ENCODE measurements at places on chromosomes 13 and 19.

DNA sequence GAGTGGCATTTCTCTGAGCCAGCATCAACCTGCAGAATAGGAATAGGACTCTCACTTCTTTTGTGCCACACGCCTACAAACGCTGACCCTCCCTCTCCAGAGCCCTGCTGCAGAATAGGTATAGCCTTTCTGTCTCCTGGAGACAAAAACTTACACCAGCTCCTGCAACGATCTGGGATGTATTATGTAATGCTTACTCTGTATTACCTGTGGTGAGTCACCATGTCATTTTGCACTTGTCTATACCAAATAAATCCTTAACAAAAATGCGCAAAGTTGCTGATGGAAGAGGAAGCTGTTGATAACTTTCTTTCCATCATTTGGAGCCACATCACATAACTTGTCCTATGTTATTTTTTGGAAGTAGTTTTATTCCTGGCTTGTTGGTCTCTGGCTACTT lies 155.8 kb upstream of the FNDC3A start:
- DNase-seq: no peak

DNA sequence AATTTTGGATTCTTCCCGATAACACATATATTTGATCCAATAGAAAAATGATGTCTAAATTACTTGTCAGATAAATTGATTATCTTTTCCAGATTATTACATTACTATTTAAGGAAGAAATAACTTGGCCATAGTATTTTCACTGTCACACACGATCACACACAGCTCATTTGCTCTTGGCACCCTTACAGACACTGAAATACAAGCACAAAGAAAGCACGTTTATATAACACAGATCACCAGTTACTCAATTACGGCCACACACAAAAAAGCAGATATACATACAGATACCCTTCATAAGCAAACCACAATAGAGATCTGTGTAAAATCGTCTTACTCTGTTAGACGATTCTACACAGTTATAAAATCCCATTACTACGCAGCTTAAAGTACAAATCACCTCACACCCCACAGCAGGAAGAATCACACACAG lies 716 bp upstream of the ZNF420 start:
- DNase-seq: no peak

GRCh38 chr13:94967183-94968039 lies 255.1 kb upstream of the SOX21 start:
- no peak for DNase-seq

- no peak for DNase-seq
Measured at GRCh38 chr13:49443357-49443703, 534 bp downstream of the CAB39L start.

- no peak for DNase-seq
Measured at GRCh38 chr19:3466635-3467034, 13.7 kb downstream of the SMIM24 start.

DNA sequence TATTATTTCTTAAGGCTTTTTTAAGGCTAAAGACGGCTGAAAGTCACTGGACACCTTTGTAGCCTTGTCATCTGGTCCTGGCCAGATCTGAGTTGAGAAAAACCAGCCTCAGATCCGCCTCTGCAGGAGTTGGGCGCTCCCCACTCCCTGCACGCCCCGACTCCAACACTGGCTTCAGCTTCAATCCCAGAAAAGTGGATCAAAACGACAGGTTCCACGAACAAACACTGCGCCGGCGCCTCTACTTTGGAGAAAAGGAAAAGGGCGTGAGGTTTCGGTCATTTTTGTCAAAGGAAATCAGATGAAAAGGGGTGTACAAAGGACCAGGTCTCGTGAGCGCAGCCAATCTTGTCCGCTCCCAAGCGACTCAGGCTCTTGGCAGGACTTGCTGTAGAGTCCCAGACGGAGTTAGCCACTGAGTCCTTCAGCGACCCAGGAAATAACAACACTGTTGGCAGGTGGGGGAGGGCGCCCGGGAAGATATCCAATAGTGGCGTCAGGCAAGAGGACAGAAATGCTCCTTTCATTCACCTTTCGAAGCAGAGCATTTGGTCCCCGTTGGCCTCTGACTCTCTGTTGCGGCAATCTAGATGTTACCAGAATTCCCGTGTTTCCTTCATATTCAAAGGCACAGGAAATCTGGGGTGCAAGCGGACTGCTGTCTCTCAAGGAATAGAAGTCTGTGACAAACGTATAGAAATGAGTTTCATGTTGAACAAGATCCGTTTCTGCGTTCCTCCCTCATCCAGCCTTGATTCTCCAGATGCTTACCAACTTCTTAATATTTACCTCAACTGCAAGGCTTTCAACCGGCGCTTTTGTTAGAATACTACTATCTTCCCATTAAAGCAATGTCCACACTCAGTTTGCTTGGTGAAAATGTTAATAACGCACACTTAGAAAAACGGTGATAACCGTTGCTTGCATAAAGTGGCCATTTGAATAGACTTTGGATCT lies 1.8 kb upstream of the CCNA1 start:
- DNase-seq: no peak

DNA sequence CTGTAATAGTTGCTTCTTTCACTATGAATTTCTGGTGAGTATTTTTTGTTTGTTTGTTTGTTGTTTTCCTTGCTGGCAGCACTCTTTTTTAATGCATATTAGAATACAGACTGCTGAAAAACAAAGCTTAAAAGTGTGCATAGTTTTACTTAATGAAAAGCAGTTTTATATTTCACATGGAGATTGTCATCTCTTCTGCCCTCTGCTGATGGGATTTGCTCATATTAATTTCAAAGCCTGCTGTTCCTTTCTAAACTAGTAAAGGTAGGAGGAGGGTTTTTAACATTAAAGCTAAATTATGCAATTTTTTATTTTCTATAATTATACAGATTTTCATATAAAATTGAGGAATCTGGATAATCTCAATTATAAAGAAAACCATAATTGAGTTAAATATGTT lies 692.6 kb upstream of the SLITRK1 start:
- DNase-seq: no peak

- DNase-seq: no peak
Measured at GRCh38 chr19:32830231-32831014, 39.1 kb downstream of the SLC7A9 start.

DNA sequence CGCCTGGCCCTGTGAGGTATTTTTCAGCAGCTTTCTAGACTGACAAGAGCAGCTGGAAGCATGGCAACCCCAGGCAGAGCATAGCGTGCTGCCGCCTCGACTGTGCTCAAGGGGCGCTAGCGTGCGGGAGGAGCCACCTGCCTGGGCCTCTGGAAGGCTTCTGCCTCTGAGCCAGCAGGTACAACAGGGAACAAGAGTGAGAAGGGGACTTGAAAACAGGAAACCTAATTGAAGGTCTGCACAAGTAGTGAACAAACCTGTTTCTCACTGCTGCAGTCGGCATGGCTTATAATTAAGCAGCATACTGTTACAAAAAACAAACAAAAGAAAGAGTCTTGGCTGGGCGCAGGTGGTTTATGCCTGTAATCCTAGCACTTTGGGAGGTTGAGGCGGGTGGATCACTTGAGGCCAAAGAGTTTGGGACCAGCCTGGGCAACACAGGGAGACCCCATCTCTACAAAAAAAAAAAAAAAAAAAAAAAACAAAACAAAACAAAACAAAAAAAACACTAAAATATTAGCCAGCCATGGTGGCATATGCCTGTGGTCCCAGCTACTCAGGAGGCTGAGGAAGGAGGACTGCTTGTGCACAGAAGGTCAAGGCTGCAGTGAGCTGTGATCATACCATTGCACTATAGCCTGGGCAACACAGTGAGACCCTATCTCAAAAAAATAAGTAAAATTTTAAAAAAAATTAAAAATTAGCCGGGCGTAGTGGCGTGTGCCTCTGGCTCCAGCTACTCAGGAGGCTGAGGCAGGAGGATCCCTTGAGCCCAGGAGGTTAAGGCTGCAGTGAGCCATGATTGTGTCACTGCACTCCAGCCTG lies 12.6 kb upstream of the GARRE1 start:
- DNase-seq: no peak

GRCh38 chr13:48726711-48727110 lies 73.0 kb downstream of the CYSLTR2 start:
- DNase-seq: no peak

- DNase-seq: no peak
Measured at GRCh38 chr13:26441476-26441875, 116.0 kb upstream of the WASF3 start.

- DNase-seq: no peak
Measured at GRCh38 chr13:98239162-98240076, 62.4 kb upstream of the RNF113B start.

DNA sequence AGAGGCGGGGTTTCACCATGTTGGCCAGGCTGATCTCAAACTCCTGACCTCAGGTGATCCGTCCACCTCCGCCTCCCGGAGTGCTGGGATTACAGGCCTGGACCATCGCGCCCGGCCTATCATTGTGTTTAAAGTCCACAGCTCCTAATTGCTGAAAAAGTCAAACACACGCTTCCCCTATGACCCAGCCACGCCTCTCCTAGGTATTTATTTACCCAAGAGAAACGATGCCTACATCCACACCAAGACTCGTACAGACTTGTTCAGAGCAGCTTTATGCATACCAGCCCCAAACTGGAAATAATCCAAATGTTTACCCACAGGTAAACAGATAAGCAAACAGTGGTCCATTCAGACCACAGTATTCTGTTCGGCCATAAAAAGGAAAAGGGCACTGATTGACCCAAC lies 15.1 kb downstream of the ZNRF4 start:
- DNase-seq: no peak

DNA sequence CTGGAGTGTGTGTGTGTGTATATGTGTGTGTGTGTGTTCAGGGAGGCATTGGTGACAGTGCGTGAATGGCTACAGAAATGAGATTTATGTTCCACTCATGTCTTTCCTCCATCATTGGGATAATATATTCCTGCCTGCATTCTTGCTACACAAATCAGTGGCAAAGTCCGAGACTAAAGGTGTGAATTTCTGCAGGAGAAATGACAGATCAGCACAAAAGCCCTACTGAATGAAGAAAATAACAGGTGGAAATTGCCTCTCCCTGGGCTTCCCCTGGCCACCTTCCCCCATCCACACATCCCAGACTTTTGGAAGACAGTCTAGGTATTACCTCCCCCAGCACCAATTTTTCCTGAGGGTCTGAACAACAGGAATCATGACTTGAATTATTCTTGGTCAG lies 10.1 kb downstream of the SIGLEC6 start:
- no peak for DNase-seq

DNA sequence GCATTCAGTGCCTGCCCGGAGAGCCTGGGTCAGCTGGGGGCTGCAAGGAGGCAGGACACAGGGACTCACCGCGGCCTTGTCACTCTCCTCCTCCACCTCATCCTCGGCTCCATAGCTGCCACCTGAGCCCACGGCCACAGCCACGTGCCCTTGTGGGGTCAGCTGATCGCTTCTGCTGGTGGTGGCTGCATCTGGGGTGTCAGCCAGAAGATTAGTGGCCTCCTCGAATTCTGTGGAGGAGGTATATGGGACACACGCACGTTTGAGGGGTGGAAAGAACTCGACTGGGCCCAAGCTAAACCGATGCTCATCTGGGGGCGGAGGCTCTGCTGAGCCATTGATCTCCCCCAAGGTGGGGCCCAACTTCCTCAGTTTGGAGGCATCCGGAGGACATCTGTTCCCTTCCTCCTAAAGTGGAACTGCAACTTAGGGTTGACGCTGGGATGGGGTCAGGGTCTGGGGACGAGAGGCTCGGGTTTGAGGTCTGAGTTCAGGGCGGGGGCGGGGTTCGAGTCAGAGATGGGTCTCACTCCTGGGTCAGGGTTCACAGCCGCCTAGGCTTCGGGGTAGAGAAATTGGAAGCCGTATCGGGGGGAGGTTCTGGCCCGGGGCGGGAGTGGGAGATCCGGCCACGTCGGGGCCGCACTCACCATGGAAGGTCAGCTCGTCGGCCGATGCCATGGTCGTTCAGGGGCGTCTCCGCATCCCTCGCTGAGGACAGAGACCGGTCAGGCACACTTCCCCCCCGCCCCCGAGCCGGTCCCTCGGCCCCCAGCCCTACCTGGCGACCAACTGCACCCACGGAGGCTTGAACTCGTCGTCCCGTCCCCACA lies 493 bp downstream of the YIPF2 start:
- DNase-seq: no peak

DNA sequence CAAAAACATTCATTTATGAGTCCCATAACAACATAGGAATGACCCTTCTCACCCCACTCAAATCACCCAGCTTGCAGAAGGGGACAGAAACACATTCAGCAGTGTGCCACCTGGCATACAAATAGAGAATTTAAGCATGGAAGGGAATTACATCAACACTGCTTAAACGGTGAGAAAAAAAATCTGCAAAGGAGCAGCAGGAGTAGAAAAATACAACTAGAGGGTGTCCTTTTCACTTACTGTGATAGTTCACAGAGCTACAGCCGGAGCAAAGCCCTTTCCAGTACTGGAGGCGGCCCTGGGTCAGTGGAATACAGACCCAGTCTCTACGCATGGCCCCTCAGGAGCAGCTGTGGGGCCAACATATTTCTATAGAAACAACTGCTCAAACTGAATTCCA lies 764.3 kb upstream of the ARGLU1 start:
- no peak for DNase-seq

GRCh38 chr19:2083174-2083854 lies 12.8 kb downstream of the MOB3A start:
- peak; percentile 69 for DNase-seq

GRCh38 chr19:50414864-50415660 lies 3.7 kb upstream of the SPIB start:
- DNase-seq: peak; percentile 82

DNA sequence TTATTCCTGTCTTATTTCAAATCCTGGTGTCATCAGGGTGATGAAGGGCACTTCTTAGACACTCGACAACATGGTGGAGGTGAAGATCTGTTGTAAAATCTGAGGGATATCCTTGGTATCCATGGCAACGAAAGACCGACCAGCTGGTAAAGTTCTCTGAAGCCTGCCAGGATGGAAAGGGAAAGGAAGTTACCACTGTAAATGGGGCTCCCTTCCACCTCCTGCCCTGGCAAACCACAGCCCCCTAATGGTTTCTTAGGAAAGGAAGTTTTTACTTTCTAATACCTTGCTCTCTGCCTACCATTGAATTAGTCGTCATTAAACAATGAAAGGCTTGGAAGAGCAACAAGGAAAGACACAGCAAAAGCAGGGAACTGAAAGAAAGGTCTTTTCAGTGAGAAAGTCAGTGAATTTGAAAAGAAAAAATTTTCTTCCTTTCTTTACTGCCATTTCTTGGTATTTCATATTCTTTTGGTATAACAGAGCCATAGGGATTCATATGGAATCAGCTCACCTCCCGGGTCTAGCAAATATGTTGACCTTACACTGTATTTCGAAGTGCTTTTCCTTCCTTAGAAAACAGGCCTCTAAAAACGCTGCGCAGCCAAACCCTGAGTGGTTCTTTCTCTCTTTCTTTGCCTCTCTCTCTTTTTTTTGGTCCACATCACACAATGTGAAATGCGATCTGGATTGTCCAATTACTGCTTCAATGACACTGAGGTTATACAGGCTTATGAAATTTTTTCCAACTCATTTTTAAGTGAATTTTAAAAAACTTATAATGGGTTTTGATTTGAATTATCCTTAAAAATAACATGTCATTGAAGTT lies 111.0 kb downstream of the RGCC start:
- DNase-seq: no peak
